AG10803 (cell line): ENCODE measurements at places on chromosomes 5 and 9.

- DNase-seq: no peak
Observed at GRCh38 chr9:119052339-119053030, 316.8 kb downstream of the BRINP1 start.

- DNase-seq: no peak
Observed at GRCh38 chr9:126891676-126892075, 22.9 kb upstream of the RALGPS1 start.

GRCh38 chr9:89382026-89382986 is 64.0 kb downstream of the SECISBP2 start:
- no peak for DNase-seq

DNA sequence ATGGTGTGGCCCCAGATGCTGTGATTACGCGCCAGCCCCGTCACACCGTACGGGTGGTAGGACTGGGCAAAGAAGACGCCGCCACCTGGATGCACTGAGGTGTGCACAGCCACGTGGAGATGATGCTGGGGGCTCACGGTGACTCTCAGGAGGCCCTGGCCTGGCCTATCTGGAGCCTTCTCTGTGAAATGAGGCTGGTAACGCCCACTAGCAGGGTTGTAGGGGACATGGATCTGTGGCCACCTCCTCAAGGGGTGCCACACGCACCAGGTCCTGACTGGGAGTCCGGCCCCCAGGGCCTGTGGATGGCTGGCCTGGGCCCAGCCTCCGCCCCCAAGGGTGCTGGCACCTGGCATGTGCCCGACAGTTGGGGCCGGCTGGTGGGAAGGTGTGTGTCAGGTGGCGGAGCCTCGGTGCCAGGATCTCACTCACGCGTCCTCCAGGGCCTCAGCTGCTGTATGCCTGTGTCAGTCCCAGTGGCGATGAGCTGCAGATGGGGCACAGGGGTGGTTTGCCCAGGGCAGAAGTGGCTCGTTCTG is 32.4 kb downstream of the NEK6 start:
- DNase-seq: no peak

DNA sequence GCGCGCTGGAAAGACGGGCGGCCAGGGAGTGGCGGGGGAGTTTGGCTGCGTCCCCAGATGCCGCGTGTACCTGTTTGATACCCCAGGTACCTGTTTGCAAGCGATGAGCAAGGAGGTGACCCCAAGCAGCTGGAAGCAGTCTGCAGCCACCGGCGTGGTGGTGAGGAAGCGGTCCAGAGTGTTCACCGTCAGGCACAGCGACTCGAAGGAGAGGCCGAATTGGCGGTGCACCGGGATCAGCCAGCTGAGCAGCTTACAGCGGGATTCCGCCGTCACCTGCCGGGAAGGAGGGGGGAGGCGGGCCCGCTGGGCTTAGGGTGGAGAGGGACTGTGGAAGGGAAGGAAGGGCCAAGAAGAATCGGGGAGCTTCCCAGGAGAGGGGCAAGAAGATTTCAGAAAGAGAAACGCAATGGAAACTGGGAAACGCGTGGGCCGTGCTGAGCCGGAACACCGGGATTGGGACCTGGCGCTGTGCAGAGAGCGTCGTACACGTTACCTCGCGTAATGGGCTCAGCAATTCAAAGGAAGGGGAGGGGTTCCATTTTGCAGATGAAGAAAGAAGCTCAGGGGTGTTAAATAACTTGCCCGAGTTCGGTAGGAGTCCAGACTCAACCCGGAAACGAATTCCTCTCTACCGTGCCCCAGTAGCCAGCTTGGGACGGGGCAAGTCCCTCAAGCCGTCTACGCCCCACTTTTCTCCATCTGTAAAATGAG is 980 bp downstream of the CCNO start:
- no peak for DNase-seq

GRCh38 chr5:107337281-107337680 is 333.5 kb downstream of the EFNA5 start:
- DNase-seq: no peak

GRCh38 chr9:92138157-92138959 is 23.1 kb upstream of the SPTLC1 start:
- peak; percentile 33 for DNase-seq

DNA sequence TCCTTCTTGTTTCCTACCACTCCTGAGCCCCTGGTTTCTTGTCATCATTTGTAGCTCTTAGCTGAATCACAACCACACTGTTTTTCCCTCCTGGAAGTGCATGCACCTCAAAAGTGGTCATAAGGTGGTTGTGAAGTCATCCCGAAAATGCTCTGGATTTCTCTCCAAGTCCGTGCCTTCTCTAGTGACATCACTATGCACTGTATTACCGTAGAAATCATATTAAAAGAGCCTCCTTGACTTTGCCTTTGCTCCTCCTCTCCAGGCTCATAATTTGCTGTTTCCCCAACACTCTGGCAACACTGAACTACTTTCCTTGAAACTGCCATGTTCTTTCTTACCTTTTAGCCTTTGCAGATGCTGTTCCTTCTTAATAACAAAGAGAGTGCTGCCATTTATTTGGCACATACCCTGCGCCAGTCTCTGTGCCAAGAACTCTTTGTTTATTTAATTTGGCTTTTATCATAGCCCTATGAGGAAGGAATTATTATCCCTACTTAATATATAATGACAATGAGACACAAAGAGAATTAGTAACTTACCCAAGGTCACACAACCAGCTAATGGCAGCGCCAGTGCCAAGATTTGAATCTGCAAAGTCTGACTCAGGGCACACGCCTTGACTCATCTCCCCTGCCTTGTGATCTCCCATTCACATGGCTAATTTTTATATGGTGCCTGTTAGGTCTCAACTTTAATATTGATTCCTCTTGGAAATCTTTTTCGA is 115.4 kb downstream of the KIF4B start:
- no peak for DNase-seq

- no peak for DNase-seq
Observed at GRCh38 chr9:3018071-3018470, 174.2 kb upstream of the PUM3 start.

DNA sequence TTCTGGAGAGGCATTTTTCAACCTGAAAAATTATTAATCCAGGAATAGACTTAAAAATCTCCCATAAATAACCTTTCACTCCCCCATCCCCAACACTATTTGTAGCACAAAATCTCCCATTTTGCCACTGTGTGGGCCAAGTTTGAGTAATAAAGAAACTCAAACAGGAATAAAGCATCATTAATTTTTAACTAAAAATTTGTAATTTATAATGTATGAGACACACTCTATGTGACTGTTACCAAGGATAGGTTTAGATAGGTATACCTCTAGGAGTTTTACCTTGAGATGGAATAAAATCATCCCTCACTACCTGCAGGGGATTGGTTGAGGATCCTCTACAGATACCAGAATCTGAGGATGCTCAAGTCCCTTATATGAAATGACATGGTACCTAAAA is 30.1 kb downstream of the CHD1 start:
- DNase-seq: no peak

- DNase-seq: no peak
Observed at GRCh38 chr9:134318481-134318891, 7.8 kb upstream of the RXRA start.

DNA sequence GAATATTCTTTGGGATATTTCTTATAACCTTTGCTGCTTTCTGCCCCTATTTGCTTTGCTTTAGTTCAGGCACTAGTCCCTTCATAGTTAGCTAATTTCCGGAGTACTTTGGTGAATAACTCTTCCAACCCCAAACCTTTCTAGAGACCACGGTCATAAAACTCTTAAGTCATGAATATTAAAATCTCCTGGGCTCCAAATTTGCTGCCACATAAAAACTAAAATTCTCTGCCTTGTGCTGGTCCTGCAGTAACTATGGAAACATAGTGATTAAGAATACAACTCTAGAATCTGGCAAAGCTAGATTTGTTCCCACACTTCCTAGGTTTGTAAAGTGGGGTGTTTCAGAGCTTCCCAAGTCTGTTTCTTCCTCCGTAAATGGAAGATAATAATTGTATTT is 10.0 kb upstream of the ACTBL2 start:
- DNase-seq: no peak

GRCh38 chr9:35385042-35385441 is 104.9 kb upstream of the RUSC2 start:
- DNase-seq: peak; percentile 81

DNA sequence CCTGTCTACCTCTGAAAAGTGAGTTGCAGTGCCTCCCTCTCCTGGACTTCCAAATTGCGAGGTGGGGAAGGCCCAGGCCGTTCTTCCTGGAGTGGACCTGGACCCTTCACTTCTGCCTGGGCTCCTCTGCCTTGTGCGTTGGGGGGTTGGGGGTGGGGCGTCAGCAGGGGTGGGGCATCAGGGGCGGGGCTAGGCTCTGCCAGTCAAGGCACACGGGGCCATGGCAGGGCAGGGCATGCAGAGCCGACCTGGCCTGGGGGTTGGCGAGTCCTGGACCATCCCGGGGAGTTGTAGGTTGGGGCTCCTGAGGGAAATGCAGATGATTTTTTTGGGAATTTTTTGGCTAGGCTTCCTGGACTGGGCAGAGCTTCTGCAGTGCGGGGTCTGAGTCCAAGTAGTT is 87.1 kb downstream of the EHMT1 start:
- no peak for DNase-seq

DNA sequence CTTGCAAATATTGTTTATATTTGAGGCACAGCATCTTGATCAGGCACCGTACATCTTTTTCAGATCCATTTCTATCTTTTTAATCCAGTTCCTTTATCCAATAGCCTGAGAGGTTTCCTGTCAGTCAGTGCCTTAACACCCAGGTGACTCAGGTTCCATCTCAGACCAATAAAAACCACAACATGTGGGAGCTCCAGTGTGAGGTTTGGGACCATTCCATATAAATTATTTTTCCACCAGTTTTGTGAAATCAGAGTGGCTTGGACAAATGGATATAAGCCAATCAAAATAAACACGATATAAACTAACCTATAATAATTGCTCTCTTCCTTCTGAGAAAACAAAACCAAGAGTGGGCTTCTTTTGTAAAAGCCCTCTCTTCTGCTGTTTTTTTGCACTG is 351.3 kb downstream of the NTRK2 start:
- DNase-seq: no peak

- DNase-seq: peak; percentile 68
Observed at GRCh38 chr5:94849821-94850736, 231.6 kb downstream of the SLF1 start.

DNA sequence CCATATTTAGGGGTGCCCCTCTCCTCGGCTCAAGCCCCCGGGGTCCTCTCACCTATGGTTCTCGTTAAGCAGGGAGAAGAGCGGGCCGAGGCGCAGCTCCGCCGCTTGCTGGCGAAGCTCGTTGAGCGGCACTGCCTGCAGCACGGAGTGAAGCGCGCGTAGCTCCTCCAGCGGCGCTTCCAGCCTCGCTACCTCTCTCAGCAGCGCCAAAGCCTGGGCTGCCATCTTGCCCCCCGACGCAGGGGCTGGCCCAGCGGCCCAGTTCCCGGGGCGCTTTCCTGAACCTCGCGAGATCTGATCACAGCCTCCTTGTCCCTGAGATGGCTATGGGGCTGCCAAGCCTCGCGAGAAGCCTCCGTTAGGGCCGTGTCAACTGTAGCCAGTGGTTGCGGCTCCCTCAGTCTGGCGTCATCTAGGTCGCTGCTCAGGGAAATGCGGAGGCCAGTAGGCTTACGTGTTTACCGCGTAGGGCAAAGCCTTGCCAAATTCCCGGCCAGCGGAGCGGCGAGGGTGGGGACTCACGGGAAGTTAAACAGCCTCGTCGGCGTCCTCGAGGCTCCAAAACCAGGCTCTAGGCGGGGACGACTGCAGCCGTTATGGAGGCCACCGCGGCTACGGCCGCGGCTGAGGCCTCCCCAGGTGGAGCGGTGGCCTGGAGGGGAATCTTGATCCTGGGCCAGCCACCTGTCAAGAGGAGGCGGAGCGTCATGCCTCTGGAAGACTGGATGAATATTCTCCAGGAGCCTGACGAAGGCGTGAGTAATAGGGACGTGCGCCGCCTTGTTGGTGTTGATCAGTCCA is at the start of gene PSMD5:
Gene PSMD5, minus strand, starts transcription at position 238 of the 801 bp plus-strand sequence. Its CDS starts 13 bp downstream, at position 225.
- DNase-seq: peak; percentile 100

GRCh38 chr9:95104980-95105379 is 212.5 kb downstream of the FANCC start:
- no peak for DNase-seq

- DNase-seq: no peak
Observed at GRCh38 chr5:19619571-19619970, 368.4 kb downstream of the CDH18 start.

GRCh38 chr9:126326228-126327005 is at the start of gene MVB12B:
MVB12B (plus strand) TSS chr9:126326829; CDS start chr9:126326930, 101 bp downstream.
- peak; percentile 35 for DNase-seq

- no peak for DNase-seq
Observed at GRCh38 chr9:125759764-125760129, 12.6 kb downstream of the PBX3 start.

DNA sequence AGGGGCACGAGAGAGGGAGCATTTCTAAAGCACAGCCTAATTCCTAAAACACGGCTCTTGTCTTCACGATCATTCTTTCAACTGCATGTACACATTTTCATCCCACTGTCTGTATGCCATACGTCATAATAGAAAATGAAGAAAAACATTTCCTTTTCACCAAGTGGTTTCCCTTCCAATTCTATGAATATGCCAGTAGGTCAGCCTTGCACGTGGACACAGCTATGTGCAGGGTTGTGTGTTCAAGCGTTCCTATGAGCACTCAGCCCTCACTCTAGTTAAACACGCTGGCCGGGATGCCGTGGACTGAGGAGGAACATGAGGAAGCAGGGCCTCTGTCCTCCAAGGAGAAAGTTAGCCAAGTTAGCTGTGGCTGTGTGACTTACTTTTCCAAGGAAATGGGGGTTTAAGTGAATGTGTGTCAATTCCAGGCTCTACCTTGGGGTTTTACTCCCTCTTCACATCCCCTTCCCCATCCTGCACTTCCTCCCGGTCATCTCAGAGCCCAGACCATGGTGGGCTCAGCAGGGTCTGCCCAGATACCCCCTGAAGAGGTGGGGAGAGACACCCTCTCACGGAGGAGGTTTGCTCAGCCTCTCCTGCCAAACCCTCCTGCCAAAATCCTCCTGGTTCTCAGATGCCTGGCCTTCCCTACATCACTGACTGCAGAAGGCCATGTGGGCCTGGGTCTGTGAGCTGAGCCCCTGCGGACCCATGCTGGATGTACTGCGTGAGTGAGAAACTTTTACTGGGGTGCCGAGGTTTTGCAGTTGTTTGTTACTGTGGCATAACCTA is 230.6 kb downstream of the FSTL4 start:
- no peak for DNase-seq

- DNase-seq: peak; percentile 40
Observed at GRCh38 chr9:7570107-7570720, 229.4 kb downstream of the DMAC1 start.

- DNase-seq: peak; percentile 27
Observed at GRCh38 chr5:54739371-54739770, 221.8 kb downstream of the SNX18 start.

- DNase-seq: peak; percentile 78
Observed at GRCh38 chr9:115115924-115116323, 2.0 kb downstream of the TNC start.
